Stimulated activated CD4-positive, alpha-beta T cell treated with anti-CD3 and anti-CD28 coated beads, Interleukin-4, amount 100 ng/mL, for 4 hours (primary cell): ENCODE measurements at places on chromosomes 13 and 19.
A peak's percentile ranks its signal among the peaks of the same experiment; 100 is the strongest.

DNA sequence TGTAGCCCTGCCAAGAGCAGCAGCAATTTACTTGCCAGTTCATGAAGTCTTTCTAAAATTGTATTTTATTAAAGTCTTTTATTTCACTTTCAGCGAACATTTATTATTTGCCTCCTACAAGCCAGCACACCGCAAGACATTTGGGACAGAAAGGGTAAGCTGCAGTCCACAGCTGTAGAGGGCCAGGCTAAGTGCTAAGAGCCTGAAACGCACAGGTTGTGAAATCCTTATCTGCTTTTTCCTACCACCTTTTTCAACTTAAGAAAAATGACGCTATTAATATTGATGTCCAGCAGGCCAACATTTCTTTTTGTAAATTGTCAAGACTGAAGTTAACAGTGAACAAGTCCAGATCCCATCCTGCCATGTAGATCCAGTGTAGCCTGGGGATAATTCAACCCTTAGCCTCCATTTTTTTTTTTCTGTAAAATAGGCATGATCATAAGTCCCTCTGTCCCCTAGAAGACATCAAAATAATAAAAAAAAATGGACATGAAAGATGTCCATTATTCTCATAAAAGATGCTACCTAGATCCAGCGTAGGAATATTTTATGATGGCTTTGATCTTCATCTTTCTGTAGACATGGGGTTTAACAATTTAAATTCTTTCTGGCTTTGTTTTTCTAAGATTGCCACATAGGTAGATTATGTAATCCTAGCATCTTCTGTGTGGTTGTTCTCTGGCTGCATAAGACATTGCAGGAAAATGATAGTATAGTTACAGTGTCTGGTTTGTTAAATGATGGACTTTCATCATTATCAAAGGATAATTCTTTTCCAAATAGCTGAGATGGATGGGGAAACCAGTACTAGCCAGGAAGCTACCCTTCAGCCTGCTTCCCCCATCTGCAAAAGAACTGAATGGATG lies 128.4 kb downstream of the SHISA2 start:
- no peak for DNase-seq

- peak; percentile 13 for DNase-seq
Measured at GRCh38 chr19:32570081-32570785, 10.8 kb upstream of the PDCD5 start.

DNA sequence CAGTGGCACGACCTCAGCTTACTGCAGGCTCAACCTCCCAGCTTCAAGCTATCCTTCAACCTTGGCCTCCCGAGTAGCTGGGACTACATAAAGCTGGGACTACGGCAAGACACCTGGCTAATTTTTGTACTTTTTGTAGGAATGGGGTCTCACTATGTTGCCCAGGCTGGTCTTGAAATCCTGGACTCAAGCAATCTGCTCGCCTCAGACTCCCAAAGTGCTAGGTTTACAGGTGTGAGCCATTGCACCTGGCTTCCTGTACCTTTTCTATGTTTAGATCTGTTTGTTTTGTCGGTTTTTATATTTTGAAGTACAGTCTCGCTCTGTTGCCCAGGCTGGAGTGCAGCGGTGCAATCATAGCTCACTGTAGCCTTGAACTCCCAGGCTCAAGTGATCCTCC lies 17.5 kb upstream of the TICAM1 start:
- no peak for DNase-seq

DNA sequence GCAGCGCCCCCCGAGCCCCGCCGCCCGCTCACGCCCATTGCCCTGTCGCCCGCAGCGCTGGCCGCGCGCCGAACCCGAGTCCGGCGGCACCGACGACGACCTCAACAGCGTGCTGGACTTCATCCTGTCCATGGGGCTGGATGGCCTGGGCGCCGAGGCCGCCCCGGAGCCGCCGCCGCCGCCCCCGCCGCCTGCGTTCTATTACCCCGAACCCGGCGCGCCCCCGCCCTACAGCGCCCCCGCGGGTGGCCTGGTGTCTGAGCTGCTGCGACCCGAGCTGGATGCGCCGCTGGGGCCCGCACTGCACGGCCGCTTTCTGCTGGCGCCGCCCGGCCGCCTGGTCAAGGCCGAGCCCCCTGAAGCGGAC lies 518 bp downstream of the KLF2 start:
- DNase-seq: peak; percentile 40

- no peak for DNase-seq
Measured at GRCh38 chr13:20271441-20271840, 39.3 kb upstream of the GJB6 start.

- DNase-seq: no peak
Measured at GRCh38 chr19:18009412-18010066, 1.6 kb downstream of the ARRDC2 start.

- no peak for DNase-seq
Measured at GRCh38 chr13:114043421-114044053, 69.7 kb upstream of the C13orf46 start.

GRCh38 chr19:47623921-47624391 lies 15.0 kb downstream of the BICRA start:
- no peak for DNase-seq

DNA sequence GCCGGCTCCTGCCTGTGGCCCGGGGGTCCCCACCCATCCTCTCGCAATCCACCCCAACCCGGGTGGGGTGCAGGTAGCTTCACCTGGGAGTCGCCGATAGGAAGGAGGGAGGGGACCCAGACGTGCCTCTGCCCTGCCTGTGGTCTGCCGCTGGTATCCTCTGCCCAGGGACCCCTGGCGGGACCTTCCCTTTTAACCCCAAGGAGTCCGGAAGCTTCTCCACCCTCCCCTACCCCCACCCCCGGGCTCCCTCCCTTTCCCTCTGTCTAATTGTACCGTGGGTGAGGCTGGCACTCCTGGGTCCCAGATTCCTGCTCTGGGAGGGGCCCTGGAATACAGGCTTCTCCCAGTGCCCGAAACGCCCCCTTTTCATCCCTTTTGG lies at the start of gene KLK10:
KLK10 (minus strand) TSS at position 166 of the 382 bp plus-strand sequence. CDS start 579 bp downstream, outside the sequence.
- no peak for DNase-seq

DNA sequence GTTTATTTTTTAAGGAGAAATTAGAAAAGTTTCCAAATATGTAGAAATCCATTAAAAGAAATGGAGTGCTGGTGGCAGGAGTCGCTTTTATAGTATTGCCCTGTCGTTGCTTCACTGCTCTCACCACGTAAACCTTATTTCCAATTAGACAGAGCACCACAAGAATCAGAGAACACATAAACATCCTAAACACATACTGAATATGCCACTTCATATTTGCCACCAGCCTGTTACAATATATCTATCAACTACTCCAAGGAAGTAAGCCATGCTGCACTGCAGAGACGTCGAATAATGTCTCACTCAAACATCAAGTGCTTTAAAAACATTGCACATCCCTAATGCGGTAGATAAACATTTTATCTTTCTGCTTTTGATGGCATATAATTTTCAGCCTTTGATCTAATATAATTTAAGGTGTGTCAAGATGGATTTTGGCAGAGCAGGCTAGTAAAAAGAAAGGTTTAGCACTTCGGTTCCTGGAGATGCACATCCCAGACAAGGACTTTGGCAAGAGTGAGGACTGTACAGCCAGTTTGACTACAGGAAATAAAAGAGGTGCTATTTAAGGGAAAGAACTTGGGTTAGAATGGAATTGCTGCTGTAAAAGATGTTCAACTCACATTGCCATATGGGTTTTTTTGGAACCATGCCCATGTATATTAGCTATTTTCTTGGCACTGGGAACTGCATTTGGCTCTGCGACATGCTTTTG lies 932.3 kb downstream of the EFNB2 start:
- no peak for DNase-seq

- no peak for DNase-seq
Measured at GRCh38 chr13:60893801-60894200, 496.8 kb downstream of the TDRD3 start.

DNA sequence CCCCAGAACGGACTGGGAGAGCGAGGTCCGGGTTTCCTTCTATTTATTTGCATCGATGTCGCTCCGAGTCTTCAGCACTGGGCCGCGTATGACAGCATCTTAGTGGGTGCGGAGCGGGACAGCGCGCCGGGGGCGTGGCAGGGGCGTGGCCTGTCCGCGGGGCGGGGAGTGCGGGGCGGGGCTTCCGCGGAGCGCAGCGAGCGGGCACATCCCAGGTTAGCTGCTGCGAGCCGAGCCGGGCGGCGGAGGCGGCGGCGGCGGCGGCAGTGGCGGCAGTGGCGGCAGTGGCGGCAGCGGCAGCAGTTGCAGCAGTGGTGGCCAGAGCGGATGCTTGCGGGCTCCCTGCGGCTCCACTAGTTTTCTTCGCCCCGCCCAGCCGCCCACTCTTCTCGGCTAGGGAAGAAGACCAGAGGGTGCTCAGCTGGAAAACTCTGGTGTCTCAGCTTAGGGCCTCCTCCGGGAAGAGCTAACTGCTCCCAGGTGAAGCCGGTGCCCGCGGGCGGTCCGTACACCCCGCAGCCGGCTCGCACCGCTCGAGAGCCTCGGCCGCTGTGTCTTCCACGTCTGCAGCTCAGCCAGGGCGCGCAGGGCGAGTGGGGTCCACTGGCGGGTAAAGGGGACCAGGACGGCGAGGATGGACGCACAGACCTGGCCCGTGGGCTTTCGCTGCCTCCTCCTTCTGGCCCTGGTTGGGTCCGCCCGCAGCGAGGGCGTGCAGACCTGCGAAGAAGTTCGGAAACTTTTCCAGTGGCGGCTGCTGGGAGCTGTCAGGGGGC lies at the start of gene GPC5:
GPC5 (plus strand) TSS at position 209 of the 776 bp plus-strand sequence.
- peak; percentile 82 for DNase-seq

- DNase-seq: no peak
Measured at GRCh38 chr19:1671716-1672037, 19.3 kb upstream of the TCF3 start.

DNA sequence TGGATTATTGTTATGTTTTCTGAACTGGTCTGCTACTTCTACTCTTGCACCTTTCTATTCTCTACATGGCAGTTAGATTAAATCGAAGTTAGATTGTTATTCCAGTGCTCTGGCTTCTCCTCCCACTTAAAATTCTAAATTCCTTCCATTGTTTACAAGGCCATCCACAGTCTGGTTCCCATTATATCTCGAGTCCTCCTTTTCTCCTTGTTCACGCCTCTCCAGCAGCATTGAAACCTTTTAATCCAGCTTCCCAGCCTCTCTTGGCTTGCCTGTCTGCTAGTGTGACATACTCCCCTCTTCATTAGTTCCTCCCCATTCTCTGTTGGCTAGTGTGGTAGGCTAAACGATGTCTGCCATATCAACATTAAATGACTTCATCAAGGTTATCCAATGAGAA lies 54.5 kb downstream of the DNAJC15 start:
- no peak for DNase-seq

- no peak for DNase-seq
Measured at GRCh38 chr13:75813323-75813722, 177.2 kb downstream of the LMO7 start.

DNA sequence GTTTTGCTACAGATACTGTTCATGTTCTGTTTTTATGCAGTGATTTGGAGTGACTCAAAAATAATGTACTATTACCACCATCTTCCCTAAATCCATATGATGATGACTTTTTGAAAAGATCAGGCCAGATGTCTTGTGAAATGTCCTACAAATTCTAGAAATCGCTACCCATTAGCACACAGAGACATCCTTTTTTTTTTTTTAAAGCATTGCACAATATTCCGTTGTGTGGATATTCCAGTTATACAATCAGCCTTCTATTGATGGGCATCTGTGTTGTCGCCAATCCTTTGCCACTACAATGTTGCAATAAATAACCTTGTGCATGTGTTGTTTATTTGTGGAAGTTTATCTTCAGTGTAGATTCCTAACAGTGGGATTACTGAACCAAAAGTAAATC lies 24.5 kb downstream of the ZDHHC20 start:
- DNase-seq: no peak

- DNase-seq: no peak
Measured at GRCh38 chr13:107730813-107731212, 484.5 kb downstream of the LIG4 start.

GRCh38 chr19:20661150-20661819 lies at the start of gene ZNF626:
TSS of gene ZNF626 (minus strand) at chr19:20661571. CDS start at chr19:20661446, 125 bp downstream.
- DNase-seq: peak; percentile 80

- no peak for DNase-seq
Measured at GRCh38 chr13:113879494-113880360, 15.9 kb upstream of the GAS6 start.

DNA sequence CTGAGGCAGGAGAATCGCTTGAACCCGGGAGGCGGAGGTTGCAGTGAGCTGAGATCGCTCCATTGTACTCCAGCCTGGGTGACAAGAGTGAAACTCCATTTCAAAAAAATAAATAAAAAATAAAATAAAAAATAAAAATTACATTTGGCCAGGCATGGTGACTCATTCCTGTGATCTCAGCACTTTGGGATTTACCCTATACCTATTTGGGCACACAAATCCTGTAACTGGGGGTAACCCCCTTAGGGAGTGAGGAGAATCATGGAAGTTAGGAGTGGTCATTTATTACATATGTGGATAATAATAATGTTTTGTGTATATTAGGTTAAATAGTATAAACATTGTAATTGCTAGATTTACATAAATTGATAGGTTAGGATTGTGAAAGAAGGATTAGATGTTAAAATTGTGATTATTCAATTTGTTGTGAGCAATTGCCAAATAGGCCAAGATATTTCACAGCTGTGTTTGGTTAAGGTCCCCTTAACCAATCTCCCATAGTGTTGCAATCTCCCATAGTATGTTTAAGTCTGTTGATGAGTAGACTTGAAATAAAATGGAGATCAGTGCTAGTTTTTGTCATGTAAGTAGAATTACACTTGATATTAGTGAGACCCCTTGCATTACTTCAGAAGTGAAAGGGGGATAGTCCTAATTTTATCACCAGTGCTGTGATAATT lies 30.7 kb downstream of the ZNF844 start:
- DNase-seq: no peak

- DNase-seq: no peak
Measured at GRCh38 chr13:31515427-31515826, 223.9 kb upstream of the RXFP2 start.

GRCh38 chr13:84730376-84730775 lies 848.1 kb upstream of the SLITRK1 start:
- no peak for DNase-seq
